ENCODE measurements at places on chromosomes 4 and X.
A peak's percentile ranks its signal among the peaks of the same experiment; 100 is the strongest.

DNA sequence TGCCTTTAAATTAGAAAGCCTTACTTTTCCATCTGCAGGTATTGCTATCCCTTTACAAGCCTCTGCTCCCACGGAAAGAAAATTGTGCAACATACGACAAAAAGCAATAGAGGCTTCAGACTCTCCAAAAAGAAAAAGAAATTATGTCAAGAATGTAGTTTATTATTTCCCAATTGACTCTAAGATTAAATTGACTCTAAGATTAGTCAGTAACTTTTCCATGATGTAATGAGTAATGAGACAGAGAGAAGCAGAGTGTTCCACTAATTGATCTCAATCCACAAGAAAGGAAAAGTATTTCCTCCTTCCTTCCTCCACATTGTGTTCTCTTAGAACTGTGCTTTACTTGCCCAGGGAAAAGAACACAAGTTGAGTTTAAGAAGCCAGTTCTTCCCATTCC, 345.7 kb upstream of the HS3ST1 start:
- no peak for DNase-seq

DNA sequence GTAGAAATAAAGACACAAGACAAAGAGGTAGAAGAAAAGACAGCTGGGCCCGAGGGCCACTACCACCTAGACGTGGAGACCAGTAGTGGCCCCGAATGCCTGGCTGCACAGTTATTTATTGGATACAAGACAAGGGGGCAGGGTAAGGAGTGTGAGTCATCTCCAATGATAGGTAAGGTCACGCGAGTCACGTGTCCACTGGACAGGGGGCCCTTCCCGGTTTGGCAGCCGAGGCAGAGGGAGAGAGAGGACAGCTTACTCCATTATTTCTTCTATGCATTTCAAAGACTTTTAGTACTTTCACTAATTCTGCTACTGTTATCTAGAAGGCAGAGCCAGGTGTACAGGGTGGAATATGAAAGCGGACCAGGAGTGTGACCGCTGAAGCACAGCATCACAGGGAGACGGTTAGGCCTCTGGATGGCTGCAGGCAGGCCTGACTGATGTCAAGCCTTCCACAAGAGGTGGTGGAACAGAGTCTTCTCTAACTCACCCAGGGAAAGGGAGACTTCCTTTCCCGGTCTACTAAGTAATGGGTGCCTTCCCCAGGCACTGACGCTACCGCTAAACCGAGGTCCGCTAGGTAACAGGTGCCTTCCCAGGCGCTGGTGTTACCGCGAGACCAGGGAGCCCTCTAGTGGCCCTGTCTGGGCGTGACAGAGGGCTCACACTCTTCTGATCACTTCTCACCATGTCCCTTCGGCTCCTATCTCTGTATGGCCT, 44.9 kb downstream of the ZBTB49 start:
- peak; percentile 65 for DNase-seq

DNA sequence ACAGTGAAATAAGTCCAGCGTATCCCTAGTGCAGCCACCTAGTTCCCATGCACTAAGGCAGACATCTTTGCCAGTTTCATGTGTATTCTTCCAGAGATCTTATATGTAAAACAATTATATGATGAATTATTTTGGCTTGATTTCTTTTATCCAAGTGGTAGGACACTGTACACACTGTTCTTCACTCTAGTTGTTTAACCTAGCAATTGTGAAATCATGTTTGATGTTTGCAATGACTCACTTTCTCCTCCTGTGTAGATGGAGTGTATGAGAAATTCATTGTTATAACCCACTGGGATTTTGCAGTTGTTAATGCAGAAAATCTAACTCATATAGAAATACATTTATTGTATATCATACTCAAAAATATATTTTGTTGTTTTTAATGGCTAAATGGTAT, 17.5 kb upstream of the TBC1D1 start:
- no peak for DNase-seq

GRCh38 chr4:182187674-182188073, 55.5 kb upstream of the TENM3 start:
- DNase-seq = no peak

DNA sequence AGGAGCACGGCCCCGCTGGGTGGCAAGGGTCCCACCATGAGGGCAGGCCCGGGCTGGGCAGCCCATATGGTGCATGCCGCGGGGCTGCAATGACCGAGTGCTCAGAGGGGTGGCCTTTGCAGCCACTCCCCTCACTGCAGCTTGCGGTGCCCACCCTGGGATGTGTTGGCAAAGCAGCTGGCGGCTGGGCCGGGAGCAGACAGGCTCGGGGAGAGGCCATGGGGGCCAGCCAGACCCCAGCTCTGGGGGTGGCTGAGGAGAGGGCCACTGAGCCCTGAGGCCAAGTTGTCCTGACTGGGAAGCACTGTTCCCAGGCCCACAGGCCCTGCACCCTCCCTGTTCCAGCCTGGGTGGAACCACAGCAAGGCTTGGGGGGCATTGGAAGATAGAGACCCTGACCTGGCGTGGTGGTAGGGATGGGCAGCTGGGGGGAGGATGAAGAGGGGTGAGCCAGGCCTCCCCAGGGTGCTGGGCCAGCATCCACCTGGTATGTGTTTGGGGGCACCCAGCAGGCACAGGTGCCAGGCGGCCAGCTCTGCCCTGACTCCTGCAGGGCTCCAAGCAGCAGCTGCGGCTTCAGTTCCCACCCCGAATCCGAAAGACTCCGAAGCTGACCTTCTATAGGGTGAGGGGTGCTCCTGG, 18.4 kb upstream of the RNF4 start:
- no peak for DNase-seq

DNA sequence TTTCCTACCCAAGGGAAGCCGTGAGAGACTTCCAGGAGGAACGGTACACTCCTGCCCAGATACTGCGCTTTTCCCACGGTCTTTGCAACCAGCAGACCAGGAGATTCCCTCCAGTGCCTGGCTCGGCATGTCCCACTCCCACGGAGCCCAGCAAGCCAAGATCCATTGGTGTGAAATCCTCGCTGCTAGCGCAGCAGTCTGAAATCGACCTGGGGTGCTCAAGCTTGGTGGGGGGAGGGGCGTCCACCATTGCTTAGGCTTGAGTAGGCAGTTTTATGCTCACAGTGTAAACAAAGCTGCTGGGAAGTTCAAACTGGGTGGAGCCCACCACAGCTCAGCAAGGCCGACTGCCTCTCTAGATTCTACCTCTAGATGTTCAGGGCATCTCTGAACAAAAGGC, 284.8 kb upstream of the FGF13 start:
- no peak for DNase-seq

- no peak for DNase-seq
Measured at GRCh38 chrX:131901546-131901945, 121.6 kb upstream of the STK26 start.

- no peak for DNase-seq
Measured at GRCh38 chr4:40661803-40662202, 32.1 kb upstream of the RBM47 start.

- no peak for DNase-seq
Measured at GRCh38 chr4:148166132-148166591, 276.1 kb downstream of the NR3C2 start.

DNA sequence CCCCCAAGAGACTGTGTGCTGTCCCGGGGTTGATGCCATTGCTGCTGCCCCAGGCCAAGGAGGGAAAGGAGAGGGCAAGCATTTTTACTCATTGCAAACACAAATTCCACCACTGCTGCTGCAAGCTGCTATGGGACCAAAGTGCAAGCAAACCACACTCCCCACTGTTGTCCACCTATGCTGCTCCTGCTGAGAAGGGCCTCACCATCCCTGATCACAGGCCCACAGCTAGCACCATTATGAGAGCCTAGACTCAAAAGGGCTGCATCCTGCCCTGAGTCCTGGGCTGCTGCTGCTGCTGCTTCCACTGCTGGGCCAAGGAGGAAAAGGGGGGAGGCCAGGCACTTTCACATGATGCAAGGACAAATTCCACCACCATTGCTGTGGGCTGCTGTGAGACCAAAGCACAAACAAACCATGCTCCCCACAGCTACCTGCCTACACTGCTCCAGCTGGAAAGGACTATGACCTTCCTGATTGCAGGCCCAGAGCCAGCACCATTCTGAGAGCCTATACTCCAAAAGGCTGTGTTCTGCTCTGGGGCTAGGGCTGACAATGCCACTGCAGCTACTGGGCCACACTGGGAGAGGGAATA, 218.2 kb upstream of the ZCCHC13 start:
- no peak for DNase-seq

DNA sequence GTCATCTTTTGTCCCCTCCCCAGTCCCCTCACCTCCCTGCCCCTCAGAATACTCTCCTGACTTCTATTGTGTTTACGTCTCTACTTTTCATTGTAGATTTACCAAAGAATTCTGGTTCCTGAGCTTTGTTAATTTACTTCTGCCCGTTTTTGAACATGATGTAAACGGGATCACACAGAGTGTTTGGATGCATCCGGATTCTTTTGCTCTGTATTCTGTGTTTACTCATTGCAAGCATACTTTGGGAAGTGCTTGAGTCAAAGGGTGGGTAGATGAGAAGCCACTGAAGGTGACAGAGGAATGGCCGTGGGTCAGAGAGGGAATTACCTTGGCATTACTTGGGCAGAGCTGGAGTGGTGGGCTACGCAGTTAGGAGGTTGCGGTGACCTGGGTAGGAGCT, 18.0 kb downstream of the CLCN4 start:
- DNase-seq = no peak

GRCh38 chr4:15881820-15882219, 56.7 kb downstream of the FGFBP1 start:
- DNase-seq = no peak

DNA sequence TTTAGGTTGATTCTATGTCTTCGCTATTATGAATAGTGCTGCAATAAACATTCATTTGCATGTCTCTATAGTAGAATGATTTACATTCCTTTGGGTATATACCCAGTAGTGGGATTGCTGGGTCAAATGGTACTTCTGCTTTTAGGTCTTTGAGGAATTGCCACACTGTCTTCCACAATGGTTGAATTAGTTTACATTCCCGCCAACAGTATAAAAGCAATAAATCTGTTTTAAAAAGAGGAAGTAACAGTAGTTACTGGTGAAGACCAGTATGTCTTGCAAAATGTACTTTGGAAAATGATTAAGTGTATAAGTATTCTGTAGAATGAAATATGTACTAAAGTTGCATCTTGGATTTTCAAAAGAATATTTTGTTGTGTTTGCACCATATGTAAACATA, 77.3 kb downstream of the SHROOM4 start:
- DNase-seq = no peak

DNA sequence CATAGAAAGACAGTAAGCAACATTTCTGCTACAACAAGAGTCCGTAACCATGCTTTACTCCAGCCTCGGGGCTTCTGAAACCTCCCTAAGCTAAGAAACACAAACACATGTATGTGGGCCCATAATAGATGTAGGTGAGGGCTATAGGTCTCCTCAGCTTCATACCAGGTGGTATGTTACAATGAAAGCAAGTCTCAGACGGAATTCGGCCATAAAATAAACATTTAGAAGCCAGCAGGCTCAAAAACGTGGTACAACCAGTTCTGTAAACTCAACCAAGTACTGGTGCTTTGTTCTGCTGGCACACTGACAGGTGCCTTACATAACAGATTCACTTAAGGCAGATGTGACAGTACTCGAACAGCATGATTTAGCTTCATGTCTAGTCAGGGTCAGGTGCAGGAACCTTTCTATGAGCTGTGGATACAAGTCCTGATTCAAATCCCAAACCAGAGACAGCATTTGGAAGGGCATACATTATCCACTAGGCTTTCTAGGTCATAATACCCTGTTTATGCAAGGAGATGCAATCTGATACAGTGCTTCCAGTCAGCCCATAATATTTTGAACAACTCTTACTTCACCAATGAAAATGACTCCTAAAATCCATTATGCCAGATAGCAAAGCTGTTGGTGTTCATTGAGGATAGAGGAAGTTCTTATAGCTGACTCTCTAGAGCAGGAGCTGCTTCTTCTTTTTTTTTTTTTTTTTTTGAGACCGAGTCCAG, 113.8 kb upstream of the ENPP6 start:
- DNase-seq = no peak

GRCh38 chr4:184355111-184355604, 119.2 kb downstream of the IRF2 start:
- DNase-seq = peak; percentile 44
